A549 treated with dexamethasone at 1 μM for 4 hours (cell line): ENCODE measurements at places on chromosomes 1 and 21. TPM values are rescaled to one million over a fixed set of nuclear protein-coding genes. Genes with fewer than 3 reads are reported as not detected.

The LCE1C gene
- 0.14 TPM in 1 of 5 replicates, not detected in the others for total RNA-seq

The FBXO44 gene
- 11.4 to 17.0 TPM (median 16.4 TPM) in 5 replicates for total RNA-seq

The LORICRIN gene
- not detected in 5 replicates for total RNA-seq

The PRAMEF17 gene
- total RNA-seq: not detected in 5 replicates

The FABP3 gene
- total RNA-seq: not detected in 5 replicates

The LDLRAD1 gene
- total RNA-seq: not detected in 5 replicates

The GSTM1 gene
- 0.21 TPM in 1 of 5 replicates, not detected in the others for total RNA-seq

The S100A8 gene
- total RNA-seq: not detected in 5 replicates

The ETV3L gene
- not detected in 5 replicates for total RNA-seq

The ACKR1 gene
- total RNA-seq: 0.05 to 0.20 TPM (median 0.07 TPM) in 3 of 5 replicates, not detected in the others

The KRTAP12-2 gene
- not detected in 5 replicates for total RNA-seq

The TMEM269 gene
- 0.05 to 0.11 TPM (median 0.08 TPM) in 5 replicates for total RNA-seq

The PCP4L1 gene
- 0.07 to 0.12 TPM (median 0.09 TPM) in 3 of 5 replicates, not detected in the others for total RNA-seq

The RGSL1 gene
- not detected in 5 replicates for total RNA-seq

The XKR8 gene
- total RNA-seq: 4.4 to 6.4 TPM (median 5.5 TPM) in 5 replicates

The ZNF695 gene
- total RNA-seq: 2.0 to 2.7 TPM (median 2.5 TPM) in 5 replicates

The TLR5 gene
- total RNA-seq: 0.12 to 0.29 TPM (median 0.25 TPM) in 5 replicates

The FMO4 gene
- total RNA-seq: 0.24 to 0.89 TPM (median 0.51 TPM) in 5 replicates

The GPX7 gene
- total RNA-seq: not detected in 5 replicates

The ERICH3 gene
- not detected in 5 replicates for total RNA-seq

The HSF2BP gene
- total RNA-seq: 1.6 to 2.2 TPM (median 1.8 TPM) in 5 replicates

The KRTAP22-1 gene
- total RNA-seq: not detected in 5 replicates

The SYT11 gene
- total RNA-seq: 1.1 to 1.5 TPM (median 1.5 TPM) in 5 replicates
